Frontal cortex (tissue), 4 donors: ENCODE measurements at places on chromosomes 16 and 17.
A peak's percentile ranks its signal among the peaks of the same experiment; 100 is the strongest.

GRCh38 chr16:86931410-86931941, 353.1 kb downstream of the FOXL1 start:
- peak; percentile 31 for DNase-seq

DNA sequence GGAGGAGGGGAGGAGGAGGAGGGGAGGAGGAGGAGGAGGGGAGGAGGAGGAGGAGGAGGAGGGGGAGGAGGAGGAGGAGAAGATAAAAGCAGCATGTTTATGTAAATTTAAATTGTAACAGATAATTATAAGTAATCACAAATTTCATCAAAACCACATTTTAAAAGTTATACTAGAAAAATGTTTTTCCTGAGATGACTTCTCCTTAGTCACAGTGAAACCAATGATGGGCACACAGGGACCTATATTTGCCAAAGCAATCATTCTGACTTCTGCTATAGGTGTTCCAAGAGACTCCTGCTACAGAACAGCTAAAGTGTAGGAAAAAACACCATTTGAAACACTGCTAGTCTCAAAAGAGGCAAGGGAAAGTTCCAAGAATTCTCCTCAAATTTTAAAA, 66.4 kb downstream of the CEP95 start:
- DNase-seq = no peak

DNA sequence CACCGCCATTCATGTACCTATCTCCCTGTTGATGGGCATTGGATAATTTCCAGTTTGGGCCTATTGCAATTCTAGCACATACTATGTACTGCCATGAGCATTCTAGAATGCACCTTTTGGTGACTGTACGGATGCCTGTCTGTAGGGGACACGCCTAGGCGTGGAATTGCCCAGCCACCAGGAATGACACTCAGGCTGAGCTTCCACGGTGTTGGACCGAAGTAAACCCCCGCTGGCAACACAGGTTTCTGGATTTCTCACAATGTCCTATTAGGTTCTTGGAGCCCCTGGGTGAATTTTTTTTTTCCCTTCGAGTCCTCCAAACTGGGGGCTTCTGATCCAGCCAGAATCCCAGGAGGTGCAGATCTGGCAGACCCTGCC, 146.6 kb downstream of the IRF8 start:
- DNase-seq = no peak

- no peak for DNase-seq
Observed at GRCh38 chr17:43854498-43854897, 7.5 kb downstream of the CD300LG start.

- DNase-seq = no peak
Observed at GRCh38 chr17:63431618-63431938, 14.5 kb downstream of the CYB561 start.

DNA sequence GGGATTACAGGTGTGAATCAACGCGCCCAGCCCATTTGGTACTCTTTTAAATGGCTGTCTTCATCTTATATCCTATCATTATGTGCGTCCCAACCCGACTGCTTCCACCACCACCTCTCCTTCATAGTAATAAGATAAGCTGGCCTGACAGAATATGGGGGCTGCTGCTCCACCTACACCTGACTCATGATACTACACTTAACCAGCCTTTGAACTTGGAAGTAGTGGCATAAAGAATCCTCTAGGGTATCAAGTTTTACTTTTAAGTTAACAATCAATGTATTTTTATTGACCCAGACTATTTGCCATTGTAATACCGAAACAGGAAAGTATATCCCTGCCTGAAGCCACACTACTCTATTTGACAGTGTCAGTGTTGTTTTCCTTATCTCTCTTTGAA, 18.8 kb downstream of the PDZD9 start:
- no peak for DNase-seq

- DNase-seq = no peak
Observed at GRCh38 chr17:67068999-67069398, 24.6 kb downstream of the CACNG1 start.

DNA sequence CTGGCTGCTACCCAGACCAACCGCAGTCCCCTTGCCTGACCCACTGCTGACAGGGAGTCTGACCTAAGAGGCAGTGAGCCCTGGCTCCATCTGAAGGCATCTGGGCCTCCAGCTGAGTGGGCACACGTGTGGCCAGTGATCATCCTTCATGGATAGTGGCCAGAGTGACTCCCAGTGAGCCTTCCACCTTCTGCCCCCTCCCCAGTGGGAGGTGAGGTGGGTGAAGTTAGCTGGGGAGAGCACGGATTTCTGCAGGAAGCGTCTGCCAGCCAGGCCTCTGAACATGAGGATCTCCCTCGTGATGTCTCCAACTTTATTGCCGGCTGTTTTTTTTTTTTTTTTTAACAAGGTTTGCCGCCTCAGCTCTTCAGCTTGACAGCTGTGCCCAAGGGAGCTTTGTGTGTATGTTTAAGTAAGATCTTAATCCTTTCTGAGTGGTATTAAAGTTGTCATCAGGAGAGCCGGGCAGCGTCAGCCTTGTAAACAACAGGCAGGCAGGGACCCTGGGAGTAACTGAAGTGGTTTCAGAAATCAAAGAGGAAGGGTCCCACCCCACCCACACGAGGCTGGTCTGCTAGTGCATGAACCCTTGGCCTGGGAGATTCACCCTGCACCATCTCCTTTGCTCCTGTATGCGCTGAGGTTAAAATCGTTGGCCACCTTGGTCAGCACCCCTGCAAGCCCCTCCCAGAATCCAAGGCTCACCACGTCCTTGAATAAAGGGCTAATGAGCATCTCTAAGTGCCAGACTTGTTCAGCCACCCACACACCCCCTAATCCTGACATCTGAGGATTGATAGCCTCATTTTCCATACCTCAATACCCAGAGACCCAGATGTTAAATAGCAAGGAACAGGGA, 33.3 kb downstream of the RHBDL3 start:
- no peak for DNase-seq

GRCh38 chr17:64499805-64500486, 3.1 kb upstream of the POLG2 start:
- DNase-seq = no peak

DNA sequence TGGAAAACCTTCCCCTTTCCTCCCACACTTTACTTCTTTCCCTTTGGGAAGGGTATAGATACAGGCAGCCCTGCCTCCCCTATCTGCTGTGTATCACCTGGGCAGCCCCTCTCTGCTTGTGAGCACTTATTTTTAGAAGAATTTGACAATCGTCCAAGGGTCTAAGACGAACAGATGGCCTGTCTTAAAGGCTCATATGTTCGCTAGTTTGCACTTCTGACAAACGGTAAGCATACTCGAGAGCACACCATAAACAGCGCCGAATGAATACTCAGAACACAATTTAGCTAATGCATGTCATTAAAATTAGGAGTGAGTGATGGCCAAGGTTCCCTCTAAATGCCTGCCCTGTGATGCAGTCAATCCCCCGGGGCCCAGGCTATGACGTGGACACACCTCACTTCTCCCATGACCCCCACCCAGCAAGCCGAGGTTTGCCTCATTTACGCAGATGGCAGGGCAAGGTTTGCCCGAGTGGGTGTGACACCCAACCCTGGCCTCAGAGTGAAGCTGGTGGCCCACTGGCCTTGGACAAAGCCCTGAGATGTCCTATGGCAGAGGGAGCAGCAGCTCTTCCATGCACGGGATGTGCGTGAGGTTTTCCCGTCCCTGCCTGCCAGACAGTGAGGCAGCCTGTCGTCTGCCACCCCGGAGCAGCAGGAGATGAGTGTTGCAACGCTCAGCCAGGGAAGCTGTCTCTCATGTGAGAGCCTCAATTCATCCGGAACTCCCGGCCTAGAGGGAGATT, 125.2 kb downstream of the C16orf78 start:
- no peak for DNase-seq

- no peak for DNase-seq
Observed at GRCh38 chr16:27325736-27326135, 12.0 kb downstream of the IL4R start.

- no peak for DNase-seq
Observed at GRCh38 chr17:51888816-51889215, 269.7 kb downstream of the CA10 start.

DNA sequence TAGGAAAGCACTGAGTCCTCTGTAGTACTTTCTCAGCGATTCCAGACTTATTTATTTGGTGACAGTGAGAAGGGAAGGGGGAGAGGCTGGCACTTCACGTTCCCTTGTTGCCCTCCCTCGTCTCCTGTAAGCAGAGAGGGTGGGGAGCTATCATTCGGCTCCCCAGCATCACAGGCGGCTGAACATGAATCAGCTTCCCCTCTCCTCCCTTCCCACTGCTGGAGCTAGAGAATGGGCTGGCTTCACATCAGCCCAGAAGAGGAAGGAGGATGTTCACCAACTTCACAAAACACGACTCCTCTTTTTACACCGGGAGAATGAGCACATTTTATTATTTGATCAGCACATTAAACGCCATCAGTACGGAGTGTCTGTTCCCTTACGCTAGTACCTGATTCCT, 6.7 kb upstream of the CMIP start:
- no peak for DNase-seq

DNA sequence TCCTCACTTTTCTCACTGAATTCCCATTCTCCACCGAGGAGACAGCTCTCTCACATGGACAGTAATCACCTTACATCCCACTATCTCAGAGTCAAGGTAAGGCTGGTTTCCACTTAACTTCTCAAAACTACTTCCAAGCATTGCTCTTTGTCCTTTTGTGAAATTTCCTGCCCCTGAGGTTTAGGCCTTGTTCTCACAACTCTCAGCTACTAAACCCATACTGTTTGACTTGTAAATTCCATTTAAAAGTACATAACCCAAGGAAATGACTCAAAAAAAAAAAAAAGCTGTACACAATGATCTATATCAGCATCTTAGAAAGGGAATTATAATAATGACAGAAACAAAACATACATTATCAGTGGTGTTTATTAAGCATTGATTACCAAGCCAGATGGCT, 8.8 kb downstream of the CDC27 start:
- no peak for DNase-seq

GRCh38 chr16:1208239-1208830, 16.7 kb downstream of the TPSG1 start:
- DNase-seq = no peak

DNA sequence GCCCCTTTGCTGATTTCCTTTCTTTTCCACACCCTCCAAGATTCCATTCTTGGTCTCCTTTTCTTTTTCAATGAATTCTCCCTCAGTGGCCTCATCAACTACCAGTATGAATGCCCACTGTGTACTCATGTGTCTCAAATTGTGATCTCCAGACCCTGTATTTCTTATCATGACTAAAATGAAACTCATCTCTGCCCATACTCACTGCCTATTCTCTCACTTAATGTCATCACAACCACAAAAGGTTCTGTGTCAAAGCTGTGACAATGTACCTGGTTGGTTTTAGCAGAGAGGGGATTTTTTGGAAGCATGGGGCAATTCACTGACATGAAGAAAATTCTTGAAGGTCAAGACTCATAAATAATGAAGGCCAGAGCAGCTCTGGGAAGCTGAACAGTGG, 11.5 kb upstream of the TBX4 start:
- DNase-seq = no peak
